ENCODE measurements at places on chromosomes 12 and 14. TPM values are rescaled to one million over a fixed set of nuclear protein-coding genes. Genes with fewer than 3 reads are reported as not detected.

The FGF23 gene
- not detected for total RNA-seq

The KRT85 gene
- not detected for total RNA-seq

The EIF2B1 gene
- total RNA-seq: 49.4 TPM

The P2RX7 gene
- total RNA-seq: 0.23 TPM

The CGRRF1 gene
- 14.1 TPM for total RNA-seq

The DPPA3 gene
- not detected for total RNA-seq

The NKX2-8 gene
- 0.18 TPM for total RNA-seq

The DBX2 gene
- not detected for total RNA-seq

The GOLGA5 gene
- 22.3 TPM for total RNA-seq

The CEBPE gene
- total RNA-seq: not detected

The KRT83 gene
- total RNA-seq: 0.28 TPM

The MLEC gene
- 171 TPM for total RNA-seq

The NR1H4 gene
- not detected for total RNA-seq

The FITM1 gene
- total RNA-seq: 0.46 TPM

The EFS gene
- total RNA-seq: not detected

The E2F7 gene
- 13.1 TPM for total RNA-seq
